ENCODE measurements at places on chromosomes 12 and 14.

- no peak for DNase-seq
These were observed 1.9 kb upstream of the TRHDE start for GRCh38 chr12:72270246-72270645.

DNA sequence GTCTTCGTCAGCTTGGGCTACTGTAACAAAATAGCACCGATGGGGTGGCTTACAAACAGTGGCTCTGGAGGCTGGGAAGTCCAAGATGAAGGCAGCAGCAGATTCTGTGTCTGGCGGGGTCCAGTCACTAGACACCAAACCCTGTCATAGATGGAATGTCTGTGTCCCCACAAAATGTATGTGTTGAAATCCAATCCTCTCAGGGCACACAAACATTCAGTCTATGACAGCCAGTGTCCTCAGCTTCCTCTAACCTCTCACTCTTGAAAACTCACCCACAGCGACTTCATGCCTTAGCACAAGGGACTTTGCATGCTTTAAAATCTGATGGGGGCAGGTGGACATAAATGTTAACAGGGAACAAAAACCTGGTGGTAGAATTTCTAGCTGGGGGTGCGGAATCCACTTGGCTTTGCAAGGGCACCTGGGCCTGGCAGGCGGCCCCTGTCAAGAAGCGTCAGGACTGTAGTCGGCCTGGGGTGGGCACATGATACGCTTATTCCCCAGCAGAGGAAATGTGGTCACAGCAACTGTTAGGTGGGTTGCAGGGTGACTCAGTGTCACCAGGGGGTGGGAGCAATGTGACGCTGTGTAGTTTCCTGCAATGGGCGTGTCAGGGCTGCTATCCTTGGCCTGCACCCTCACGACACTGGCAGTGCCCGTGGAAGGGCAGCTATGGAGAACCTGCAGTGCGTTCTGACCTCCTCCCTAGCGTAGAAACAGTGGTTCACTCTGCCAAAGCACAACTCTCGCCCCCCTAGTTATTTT is 17.7 kb downstream of the RIN3 start:
- DNase-seq, result no peak

DNA sequence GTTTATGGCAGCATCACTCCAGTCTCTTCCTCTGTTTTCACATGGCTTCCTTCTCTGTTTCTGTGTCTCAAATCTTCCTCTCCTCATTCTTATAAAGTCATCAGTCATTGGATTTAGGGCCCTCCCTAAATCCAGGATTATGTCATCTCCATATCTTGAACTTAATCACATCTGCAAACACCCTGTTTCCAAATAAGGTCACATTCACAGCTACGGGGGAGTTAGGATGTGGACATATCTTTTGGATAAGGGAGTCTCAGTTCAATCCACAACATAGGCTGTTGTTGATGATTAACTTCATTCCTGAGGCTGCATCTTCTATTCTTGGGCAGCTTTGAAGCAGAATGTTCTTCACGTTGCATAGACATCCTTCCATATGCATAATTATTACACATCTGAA is 40.3 kb upstream of the NTF3 start:
- DNase-seq, result no peak

DNA sequence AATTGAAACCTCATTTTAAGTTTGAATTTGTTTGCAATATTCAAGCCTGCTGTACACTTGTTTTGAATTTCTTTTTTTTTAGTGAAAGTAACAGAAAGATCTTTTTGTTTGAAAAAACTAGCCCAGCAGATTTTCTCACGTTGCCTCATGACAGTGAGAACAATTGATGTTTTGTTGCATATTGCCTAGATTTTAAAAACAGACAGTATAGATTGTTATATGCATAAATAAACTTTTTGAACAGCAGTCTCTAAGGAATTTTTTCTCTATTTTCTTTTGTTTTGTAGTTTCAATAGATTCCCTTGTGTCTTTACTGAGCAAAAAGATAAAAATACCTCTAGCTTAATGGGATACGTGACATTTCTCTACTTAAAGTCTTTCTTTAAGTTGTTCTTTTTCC is 15.4 kb downstream of the OR6C6 start:
- no peak for DNase-seq

All from D341Med (cell line).